OCI-LY7 (cell line): ENCODE measurements at places on chromosomes 3 and 15. TPM values are rescaled to one million over a fixed set of nuclear protein-coding genes. Genes with fewer than 3 reads are reported as not detected.
A peak's percentile ranks its signal among the peaks of the same experiment; 100 is the strongest.

PRSS50 gene
- not detected in 2 replicates for total RNA-seq

TF gene
- 0.15 and 0.89 TPM in 2 replicates for total RNA-seq

- DNase-seq, result no peak
These were observed 50.0 kb upstream of the RFX7 start for GRCh38 chr15:56293495-56294292.

DNA sequence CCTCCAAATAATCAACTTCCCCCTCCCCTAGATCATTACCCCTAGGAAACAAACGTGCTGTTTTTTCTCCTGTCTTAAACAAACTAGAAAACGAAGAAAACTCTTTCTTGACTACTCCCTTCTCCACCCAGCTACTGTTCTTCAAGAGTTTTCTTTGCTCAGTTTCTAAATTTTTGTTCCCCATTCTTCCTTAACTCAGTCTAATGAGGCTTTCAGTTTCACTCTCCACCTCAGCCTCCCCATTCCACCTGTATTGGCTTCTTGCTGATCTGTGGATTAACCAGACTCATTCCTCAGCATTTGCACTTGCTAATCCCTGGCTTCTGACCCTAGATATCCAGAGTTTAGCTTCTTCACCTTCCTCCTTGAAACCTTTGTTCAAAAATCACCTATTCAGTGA, 26.8 kb downstream of the SERPINI1 start:
- no peak for DNase-seq

DET1 gene
- 9.7 and 9.8 TPM in 2 replicates for total RNA-seq

DNA sequence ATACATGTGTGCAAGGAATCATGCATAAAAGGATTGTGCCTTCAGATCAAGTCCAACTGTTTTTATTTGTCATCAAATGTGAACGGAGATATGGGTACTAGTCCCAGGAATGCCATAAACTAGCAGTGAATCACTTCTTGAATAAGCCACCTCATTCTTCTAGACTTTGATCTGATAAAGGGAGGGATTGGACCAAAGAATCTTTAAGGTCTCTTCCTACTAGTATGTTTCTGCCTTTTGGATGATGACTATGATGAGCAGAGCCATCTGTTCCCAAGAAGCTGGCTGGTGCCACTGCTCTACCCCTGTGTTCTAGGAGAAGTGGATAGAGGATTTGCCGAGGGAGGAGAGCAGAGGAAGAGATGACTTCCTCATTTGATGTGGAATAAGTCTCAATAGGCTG, 28.8 kb upstream of the UACA start:
- no peak for DNase-seq

DNA sequence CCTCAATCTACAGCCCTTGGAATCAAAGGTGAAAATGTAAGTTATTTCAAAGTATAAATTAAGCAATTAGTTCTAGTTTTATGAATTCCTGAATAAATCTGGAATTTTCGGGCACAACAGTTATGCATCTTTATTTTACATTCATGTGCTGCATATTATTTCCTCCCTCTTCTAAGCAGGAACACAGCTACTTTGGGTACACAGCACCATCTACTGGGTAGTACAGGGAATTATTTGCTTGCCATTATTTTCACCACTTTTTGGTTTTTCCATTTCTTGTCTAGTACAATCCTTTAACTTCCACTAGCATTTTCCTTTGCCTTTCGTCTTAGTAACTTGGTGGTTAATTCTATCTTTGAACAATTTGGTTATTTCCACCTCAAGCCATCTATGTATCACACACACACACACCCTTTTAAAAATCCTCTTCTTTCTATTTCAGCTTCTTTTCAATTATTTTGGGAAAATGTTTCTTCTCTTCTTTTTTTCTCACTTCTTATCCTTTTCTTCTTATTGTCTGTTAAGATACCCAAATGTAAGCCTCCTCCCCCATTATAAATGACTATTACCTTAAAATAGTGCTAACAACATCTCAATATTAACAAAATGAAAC, 451.0 kb downstream of the MFSD1 start:
- peak; percentile 43 for DNase-seq

DNA sequence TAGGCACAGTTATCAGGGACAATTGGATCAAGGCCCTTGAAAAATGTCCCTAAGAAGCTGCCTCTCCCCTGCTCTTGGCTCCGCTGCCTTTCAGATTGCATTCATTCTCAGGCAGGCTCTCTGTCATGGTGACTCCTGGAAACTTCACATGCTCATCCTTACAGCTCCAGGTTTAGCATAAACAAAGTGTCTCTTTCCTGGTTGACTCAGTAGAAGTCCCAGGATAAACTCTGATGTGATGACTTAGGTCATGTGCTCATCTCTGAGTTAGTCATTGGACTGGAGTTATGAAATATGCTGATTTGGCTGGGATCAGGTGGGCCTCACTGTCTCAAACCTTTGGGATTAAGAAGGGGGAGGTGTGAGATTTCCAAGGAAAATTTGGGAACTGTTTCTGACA, 243.8 kb downstream of the ZNF621 start:
- no peak for DNase-seq

SLC22A14 gene
- not detected in 2 replicates for total RNA-seq

GRCh38 chr3:27049792-27050191, 319.4 kb downstream of the NEK10 start:
- no peak for DNase-seq

DPPA4 gene
- total RNA-seq, result not detected in 2 replicates
